ENCODE measurements at places on chromosomes 12 and 14. TPM values are rescaled to one million over a fixed set of nuclear protein-coding genes. Genes with fewer than 3 reads are reported as not detected.

DNA sequence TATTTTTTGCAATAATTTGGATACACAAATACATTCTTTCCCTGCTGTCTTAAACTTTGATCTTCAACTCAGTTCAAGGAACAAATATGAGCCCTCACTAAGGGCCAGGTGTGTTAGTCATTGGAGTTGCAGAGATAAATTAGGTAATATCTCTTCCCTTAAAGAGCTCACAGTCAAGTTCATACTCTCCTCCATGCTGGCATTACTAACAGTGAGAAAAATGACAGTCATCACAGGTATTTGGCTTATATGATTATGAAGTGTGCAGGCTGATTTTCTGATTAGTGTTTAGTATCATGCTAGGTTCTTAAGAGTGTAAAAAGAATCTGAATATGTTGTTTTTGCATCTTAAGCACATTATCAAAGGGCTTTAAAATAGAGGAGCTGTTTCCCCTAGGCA is 594.7 kb downstream of the CCER1 start:
- no peak for DNase-seq

DNA sequence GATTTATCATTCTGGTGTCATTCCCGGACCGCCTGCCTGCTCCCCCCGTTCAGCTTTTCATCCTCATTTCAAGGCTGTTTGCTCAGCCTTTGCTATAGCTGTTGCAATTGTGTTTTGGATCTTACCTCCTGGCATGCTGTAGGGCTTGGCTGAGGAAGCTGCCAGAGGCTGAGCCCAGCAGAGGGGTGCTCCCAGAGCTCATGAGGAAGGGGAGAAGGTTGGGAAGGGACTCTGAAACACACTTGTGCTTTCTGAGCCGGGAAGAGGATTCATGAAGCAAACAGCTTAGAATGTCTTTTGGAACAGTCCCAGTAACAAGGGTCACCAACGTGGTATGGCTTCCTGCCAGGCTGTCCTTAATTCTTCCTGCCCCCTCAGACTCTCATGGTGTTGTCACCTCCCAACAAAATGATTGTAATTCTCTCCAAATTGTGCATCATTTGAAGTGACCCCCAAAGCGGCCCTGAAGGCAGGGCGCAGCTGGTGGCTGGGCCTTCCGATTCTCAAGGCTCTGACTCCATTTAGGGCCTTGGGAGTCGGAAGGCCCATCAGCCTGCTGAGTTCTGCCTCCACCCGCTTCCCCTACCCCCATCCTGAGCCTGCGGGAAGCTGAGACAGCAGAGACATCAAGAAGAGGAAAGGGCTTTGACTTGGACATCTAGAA is 111.9 kb upstream of the ARHGAP5 start:
- DNase-seq = no peak

GRCh38 chr12:92482599-92482998 is 220.2 kb upstream of the PLEKHG7 start:
- DNase-seq = no peak

DNA sequence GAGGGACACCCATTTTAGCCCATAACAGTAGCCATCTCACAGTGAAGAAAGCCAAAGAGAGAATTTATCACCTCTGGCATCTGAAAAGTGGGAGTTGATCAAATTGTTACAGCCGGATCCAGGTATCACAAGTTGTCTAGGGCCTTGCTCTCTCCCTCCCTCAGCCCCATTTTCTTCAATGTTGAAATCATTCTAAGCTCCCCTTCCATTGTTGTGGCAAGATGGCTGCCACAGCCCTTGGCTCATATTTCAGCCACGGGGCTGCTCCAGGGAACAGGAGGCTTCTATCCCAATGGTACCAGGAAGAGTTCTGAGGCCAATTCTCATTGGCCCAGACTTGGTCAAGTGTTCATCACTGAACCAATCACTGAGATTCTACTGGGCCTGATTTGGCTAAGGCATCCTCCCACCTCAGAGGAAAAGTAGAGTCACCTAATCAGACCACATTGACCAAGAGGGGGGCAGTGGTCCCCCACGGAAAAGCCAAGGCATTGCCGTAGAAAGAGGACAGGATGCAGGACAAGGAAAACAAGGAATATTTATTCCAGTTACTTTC is 106.2 kb downstream of the GPATCH2L start:
- DNase-seq = no peak

The CACNA1C gene
- 0.35 TPM for total RNA-seq

The CIDEB gene
- not detected for total RNA-seq

The MYH6 gene
- 0.03 TPM for total RNA-seq

The SCFD1 gene
- 84.7 TPM for total RNA-seq

The RNASE2 gene
- not detected for total RNA-seq

The GARIN6 gene
- total RNA-seq = not detected

The PRR4 gene
- 0.78 TPM for total RNA-seq

The TCP11L2 gene
- 6.9 TPM for total RNA-seq

The SRRM4 gene
- total RNA-seq = 0.76 TPM

Measured in H7 (cell line).